WTC11 (cell line): ENCODE measurements at places on chromosomes 1 and 21.
A peak's percentile ranks its signal among the peaks of the same experiment; 100 is the strongest.

- DNase-seq: no peak
Measured at GRCh38 chr1:150259217-150259616, 1.6 kb downstream of the CA14 start.

DNA sequence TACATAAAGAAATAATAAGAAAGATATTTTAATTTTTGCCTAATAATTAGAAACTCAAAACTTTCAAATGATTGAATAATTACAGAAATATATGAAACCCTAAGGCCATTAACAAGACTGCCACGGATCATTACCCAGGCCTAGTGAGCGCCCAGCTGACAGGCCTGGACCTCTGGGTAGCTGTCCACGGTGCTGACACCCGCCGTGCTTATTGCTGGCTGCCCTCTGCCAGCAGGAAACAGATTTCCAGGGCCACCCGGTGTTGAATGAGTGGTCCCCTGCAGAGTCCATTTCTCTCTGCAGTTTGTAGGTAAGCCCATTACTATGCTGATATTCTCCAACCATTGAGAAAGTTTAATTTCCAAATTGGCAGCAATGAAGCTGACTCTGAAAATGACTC lies 254.4 kb upstream of the GJB5 start:
- peak; percentile 76 for DNase-seq

GRCh38 chr1:15706751-15707150 lies 22.6 kb downstream of the PLEKHM2 start:
- DNase-seq: no peak

DNA sequence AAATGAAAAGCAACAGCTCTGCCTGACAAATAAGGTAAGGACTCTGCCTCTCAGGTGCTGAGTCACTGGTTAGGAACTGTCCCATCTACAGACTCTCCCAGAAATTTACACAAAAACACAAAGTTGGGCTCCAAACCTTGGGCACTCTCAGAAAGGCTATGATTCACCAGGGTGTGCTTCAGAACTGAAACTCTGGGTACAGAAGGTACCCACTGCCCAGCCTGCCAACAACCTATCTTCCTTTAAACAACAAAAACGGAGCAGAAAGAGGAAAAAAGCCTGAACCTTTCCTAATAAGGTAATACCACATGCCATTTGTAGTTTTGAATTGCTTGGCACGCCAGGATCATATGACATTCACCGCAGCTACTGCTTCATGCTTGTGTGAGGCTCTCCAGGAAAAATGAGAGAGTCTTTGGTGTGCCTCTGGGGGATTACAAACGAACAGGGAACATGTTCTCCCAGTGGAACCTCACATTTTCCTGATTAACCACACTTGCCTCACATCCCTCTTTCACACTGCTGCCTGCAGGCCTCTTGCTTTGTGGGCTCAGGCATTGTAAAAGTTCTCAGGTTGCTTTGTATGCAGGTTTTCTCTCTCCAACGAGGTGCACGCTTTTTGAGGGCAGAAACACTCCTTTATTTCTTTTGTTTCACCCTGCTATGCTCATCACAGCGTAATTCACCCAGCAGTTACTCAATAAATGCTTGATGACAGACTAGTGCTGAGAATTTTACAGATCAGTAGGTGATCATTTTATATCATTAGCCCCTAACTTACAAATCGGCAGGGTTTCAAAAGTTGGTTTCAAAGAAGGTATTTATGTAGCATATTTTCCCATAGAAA lies 65.1 kb downstream of the GADD45A start:
- no peak for DNase-seq

DNA sequence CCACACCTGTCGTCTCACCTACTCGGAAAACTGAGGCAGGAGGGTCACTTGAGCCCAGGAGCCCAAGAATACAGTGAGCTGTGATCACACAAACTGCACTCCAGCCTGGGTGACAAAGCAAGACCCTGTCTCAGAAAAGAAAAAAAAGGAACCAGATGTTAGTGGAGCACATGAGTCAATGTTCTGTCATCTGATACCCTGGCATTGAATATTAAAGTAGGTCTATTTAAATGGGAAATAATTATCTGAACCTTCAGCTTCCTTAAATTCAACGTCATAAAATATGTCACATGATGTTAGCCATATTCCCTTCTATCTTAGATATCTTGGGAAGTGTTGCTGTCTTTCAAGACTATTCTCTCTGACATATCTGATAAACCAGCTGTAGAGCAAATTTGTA lies 47.3 kb downstream of the NCAM2 start:
- no peak for DNase-seq

DNA sequence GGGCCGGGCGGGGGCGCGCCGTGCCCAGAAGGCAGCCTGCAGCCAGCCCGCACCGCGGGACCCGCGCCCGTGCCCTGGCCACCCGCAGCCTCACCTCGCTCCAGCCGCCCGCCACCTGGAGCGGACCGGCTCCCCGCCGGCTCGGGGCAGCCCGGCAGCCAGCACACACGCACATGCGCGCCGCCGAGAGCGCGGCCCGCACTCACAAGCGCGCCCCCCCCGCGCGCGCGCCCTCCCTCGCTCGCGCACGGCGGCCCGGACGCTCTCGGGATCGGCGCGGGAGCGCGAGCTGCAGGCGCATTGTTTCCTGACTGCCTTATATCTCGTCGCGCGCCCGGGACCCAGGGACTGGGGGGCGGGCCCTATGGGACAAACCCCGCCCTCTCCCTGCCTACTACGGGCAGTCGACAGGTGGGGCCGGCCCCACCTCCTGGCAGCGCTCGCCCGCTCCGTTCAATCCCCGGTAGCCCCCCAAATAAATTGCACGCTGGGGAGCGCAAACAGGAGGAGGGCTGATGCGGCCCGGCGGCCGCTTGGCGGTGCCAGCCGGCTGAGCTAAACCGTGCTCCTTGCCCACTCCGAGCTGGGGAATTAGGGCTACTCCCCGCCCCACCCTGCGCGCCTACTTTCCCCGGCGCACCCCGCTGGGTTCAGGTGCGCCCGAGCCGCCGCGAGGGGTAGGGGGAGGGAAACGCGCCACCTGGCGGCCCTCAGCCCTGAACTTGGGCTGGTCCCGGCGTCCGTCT lies at the start of gene MYCL:
Gene MYCL, minus strand, starts transcription at position 204 of the 746 bp plus-strand sequence. CDS start 483 bp downstream, outside the sequence.
- peak; percentile 97 for DNase-seq

GRCh38 chr21:33244779-33245105 lies 15.0 kb downstream of the IFNAR2 start:
- DNase-seq: no peak

GRCh38 chr1:108570128-108570527 lies 10.2 kb downstream of the EEIG2 start:
- no peak for DNase-seq

DNA sequence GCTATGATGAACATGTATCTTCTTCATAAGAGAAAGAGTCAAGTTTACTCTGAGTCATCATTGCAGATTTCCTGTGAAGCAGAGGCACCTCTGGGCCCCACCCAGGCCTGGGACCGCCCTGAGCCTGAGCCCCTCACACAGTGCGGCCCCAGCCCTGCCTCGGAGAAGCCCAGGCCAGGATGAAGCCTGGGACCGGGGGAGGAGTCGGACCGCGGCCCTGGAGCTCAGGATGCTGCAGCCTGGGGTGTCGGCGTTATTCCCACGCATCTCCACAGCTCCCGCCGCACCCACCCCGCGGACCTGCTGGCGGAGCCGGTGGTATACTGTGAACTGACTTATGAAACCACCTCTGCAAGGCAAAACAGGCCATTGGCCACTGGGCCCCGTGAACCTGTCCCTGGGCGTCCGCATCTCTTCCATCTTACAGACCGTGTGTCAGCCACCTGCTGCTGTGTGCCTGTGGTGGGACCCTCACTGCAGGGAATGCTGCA lies 2.4 kb upstream of the COL6A1 start:
- DNase-seq: no peak

- DNase-seq: no peak
Measured at GRCh38 chr21:17777072-17777765, 41.9 kb downstream of the C21orf91 start.

GRCh38 chr21:45670731-45671130 lies 27.2 kb downstream of the PCBP3 start:
- DNase-seq: no peak

DNA sequence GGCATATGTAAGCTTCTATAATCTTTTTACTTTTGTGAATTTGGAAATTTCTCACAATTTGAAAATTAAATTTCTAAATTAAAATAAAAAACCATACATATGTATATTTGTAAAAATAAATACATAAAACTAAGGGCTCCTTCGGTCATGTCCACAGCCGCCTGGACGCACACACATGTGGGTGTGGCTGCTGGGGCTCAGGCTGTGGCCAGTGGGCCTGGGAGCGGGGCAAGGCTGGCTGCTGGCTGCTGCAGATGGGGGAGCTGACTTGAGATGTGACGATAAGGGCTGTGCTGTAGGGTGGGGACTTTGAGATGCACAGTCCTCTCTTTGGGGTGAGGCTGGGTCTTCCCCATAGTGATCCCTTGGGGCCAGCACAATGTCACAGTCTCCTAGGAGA lies 4.8 kb downstream of the RER1 start:
- no peak for DNase-seq

DNA sequence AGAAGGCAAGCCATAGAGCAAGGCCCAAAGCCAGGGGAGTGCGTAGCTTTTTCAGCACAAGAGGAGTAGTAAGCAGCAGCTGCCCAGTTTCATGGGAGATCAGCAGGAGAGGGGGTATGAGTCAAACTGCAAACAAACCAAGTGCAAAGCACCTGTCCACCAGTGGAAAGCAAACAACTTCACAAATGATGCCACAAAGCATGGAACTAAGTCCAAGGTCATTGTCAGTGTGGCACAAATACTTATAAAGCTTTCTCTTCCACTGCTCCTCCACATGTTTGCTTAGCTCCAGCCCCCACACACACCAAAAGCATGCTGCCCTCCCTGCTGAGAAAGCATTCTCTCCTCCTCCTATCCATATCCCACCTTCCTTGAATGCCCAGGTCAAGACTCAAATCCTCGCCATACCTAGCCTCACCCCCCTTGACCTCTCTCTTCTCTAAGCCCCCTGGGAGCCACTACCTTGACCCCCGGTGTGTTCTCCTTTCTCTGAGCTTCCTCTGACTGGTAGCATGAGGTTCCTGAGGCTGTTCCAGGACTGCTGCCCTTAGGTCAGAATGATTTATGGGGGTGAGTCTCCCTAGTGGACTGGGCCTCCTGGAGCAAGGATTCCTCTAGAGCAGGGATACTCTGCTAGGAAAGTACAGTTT lies 70.4 kb downstream of the DMAP1 start:
- no peak for DNase-seq

DNA sequence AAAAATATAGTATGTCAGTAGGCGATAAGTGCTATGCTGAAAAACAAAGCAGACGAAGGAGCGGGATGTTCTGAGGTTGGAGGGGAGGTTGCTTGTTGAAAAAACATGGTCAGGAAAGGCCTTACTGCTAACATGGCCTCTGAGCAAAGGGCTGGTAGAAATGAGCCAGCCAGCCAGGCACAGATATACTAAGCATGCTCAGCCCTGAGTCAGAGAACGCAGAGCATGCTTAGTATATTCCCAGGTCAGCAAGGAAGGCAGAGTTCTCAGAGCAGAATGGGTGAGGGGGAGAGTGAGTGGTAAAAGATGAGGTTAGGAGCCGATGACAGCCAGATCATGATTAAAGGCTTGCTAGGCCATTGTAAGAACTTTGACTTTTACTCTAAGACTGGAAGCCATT lies 36.7 kb downstream of the ZBTB40 start:
- no peak for DNase-seq

GRCh38 chr1:24910751-24911650 lies 19.1 kb downstream of the RUNX3 start:
- DNase-seq: no peak
